ENCODE measurements at places on chromosomes 7 and 10. TPM values are rescaled to one million over a fixed set of nuclear protein-coding genes. Genes with fewer than 3 reads are reported as not detected.

Gene MORN4
- total RNA-seq: 6.7 TPM

Gene RHOBTB1
- 11.0 TPM for total RNA-seq

Gene DCLRE1A
- 8.7 TPM for total RNA-seq

Gene GIMAP5
- total RNA-seq: not detected

Gene JAKMIP3
- total RNA-seq: 1.1 TPM

Gene ASB13
- total RNA-seq: 22.2 TPM

Gene ZNF804B
- not detected for total RNA-seq

Gene THSD7A
- total RNA-seq: 1.7 TPM

Gene FAM20C
- total RNA-seq: 43.9 TPM
